ENCODE measurements at places on chromosomes 7 and 10. TPM values are rescaled to one million over a fixed set of nuclear protein-coding genes. Genes with fewer than 3 reads are reported as not detected.

- DNase-seq = no peak
Measured at GRCh38 chr10:102683736-102684135, 30.5 kb downstream of the ARL3 start.

- DNase-seq = no peak
Measured at GRCh38 chr7:39540320-39540719, 25.9 kb upstream of the YAE1 start.

DNA sequence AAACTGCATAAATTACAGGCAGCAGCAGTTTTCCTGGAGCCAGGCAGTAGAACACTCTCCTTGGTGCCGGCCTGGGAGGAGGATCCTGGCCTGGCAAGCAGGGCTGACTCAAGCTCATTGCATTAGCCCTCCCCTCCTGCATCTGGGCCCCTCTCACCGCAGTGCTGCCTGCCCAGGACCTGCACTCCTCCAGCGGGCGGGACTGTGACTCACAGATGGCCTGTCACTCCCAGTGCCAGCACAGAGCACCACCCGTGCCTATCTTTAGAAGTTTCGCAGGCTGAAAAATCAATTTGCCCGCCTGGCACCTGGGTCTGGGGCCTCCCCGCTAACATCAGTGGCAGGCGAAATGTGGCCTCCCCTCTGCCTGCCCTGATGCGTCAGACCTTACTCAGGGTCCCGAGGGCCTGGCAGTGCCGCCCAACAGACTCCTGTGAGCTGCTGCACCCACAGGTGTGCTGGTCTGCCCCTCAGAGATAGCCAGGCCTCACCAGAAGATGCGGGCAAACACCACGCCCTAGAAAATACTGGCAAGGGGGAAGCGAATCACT lies 123.8 kb downstream of the KCNMA1 start:
- peak; percentile 94 for DNase-seq

DNA sequence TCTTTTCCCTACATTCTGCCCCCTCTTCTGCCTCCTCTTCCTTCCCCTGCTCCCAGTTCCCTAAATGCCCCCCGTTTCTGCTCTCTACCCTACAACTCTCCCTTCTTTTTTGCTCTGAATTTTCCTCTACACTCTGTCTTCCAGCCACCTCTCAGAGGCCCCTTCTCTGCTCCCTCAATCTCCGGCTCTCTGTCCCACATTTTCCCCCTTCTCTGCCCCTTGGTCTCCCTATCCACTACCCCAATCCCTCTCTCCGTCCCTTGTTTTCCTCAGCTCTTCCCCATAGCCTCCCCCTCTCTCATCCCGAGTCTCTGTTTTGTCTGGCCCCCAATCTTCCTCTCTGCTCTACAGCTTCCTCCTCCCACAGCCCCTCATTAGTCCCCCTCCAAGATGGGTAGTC lies 3.3 kb downstream of the ALOX5 start:
- no peak for DNase-seq

DNA sequence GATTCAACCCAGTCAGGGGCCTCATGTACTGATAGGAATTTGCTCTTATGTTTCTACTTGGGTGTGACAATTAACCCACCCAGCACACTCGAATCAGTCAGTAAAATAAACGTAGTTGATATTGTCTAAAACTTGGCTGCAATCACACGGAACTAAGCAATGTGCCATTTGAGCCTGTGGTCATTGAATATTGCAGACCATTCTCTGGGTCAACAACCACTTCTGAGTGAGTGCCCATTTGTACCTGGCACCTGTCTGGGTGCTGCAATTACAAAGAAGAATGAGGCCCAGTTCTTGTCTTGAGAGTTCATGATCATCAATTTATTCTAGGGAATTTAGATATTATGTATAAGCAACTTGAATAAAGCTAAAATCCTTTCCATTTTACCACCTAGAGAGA lies 29.8 kb downstream of the NPY start:
- DNase-seq = no peak

- DNase-seq = no peak
Measured at GRCh38 chr7:98178762-98179490, 32.3 kb upstream of the BHLHA15 start.

GRCh38 chr10:2701802-2702201 lies 365.5 kb upstream of the PFKP start:
- DNase-seq = no peak

GRCh38 chr7:63047061-63047460 lies 951.6 kb upstream of the ZNF722 start:
- no peak for DNase-seq

FASTK gene
- 66.5 TPM for total RNA-seq

MEOX2 gene
- 1.2 TPM for total RNA-seq

COL13A1 gene
- total RNA-seq = 17.1 TPM

ITGB8 gene
- total RNA-seq = 18.9 TPM

DNA sequence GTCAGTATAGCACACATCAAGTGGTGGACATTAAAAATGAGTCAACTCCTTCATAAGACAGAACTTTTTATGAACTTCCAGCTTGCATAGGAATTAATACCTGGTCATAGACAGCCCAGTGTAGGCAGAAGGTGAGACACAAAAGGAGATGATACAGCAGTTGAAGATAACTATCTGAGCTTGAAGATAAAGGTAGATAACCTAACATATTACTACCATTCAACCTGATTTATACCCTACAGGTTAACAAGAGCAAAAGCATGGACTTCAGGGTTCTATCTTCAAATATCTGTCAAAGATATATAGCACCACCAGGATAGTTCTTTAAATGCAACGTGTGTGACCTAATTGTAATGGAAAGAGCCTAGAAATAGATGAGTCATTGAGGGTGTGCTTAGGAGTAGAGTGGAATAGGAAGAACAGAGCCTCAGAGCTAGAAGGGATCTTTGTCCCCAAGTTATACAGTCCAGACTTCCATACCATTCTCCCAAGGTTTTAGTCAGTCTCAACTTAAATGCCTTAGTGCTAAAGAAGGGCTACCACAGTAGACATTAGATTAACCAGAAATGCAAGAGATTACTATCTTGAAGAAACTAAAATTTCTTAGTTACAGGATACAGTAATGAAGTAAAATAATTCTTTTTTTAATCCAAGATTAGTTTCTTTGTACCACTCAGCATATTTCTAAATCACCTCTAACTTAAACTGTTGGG lies 9.2 kb downstream of the ZNF800 start:
- peak; percentile 41 for DNase-seq

GRCh38 chr10:48184224-48184623 lies 90.3 kb downstream of the FRMPD2 start:
- no peak for DNase-seq

- DNase-seq = no peak
Measured at GRCh38 chr7:151895631-151896031, 18.7 kb upstream of the PRKAG2 start.

- peak; percentile 95 for DNase-seq
Measured at GRCh38 chr10:43965033-43965917, 316.6 kb upstream of the ZNF32 start.

DNA sequence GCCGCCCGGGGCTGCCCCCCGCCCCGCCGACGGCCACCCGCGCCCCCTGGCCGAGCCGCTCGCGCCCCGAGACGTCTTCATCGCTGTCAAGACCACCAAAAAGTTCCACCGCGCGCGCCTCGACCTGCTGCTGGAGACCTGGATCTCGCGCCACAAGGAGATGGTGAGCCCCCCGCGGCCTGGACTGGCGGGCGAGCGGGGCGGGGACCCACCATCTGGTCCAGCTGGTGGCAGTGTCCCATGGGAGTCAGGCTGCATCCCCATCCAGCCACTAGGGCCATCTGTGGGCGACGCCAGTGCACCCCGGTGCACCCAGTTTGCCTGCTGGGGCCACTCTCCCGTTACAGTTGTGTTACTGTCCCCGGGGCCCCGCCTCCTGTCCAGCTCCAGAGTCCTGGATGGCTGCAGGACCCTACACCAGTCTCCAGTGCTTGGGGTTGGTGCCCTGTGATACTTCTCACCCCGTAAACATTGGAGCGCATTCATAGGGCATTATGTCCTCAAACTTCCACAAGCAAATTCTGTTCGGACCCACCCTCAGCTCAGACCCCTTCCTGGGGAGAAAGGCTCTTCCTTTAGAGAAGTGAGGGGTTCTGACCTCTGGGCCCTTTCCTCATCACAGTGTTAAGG lies 672 bp downstream of the LFNG start:
- DNase-seq = peak; percentile 62

- DNase-seq = no peak
Measured at GRCh38 chr7:18201350-18201749, 173.7 kb upstream of the PRPS1L1 start.

GRCh38 chr7:81791568-81792518 lies 22.0 kb upstream of the HGF start:
- DNase-seq = no peak

DNA sequence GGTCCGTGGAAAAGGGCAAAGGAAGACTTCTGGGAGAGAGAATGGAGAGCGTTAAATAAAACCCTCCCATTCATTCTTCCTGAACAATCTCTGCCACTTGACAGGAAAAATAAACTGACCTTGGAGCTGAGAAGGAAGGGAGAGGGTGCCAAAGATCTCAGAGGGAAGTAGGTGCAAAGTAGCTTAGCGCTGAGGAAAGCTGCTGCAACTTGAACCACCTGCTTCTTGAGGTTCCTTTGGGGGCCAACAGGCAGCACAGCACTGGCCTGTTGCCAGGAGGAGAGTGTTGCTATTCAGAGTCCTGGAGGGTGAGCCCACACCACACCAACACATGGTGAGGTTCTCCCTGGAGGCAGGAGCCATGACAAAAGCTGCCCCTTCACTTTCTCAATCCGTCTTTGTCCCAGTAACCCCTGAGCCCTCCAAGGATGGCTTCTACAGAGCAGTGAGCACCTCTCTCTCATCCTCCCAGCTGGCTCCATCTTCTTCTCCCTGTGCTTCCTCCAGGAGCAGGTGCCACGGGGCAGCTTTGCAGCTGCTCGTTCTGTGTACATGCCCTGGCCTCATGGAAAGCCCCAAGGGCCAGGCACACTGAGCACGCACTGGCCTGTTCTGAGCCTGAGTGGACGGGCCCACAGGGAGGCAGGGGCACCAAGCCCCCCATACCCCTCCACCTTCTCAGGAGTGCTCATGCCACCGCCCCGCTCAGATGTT lies 101.3 kb downstream of the STRA8 start:
- DNase-seq = no peak

DNA sequence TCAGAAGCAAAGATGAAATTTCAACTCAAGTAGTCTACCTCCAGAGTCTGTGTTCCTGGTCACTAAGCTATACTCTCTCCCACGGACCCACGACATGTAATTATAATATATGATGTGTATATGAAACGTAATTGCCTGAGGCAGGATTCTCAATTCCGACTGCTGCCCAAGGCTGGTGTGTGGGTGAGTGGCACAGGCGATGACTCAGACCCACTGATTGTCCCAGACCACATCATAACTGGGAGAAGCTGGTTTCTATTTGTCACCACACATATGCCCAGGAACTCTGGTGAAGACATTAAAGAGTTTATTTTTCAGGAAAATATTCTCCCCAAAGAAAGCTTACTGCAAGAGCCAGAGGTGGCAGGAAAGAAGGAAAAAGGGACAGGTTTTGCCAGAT lies 219.3 kb downstream of the JAZF1 start:
- peak; percentile 95 for DNase-seq

EFCAB10 gene
- total RNA-seq = not detected

- DNase-seq = peak; percentile 3
Measured at GRCh38 chr10:9009505-9009904, 955.0 kb downstream of the GATA3 start.

DNA sequence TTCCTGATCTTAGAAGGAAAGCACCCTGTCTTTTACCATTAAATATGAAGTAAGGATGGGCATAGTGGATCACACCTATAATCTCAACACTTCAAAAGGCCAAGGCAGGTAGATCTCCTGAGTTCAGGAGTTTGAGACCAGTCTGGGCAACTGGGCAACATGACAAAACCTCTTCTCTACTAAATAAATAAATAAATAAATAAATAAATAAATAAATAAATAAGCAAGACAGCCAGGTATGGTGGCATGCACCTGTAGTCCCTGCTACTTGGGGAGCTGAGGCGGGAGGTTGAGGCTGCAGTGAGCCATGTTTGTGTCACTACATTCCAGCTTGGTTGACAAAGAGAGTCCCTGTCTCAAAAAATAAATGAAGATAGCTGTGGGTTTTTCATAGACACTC lies 313.1 kb downstream of the RPS24 start:
- no peak for DNase-seq

- DNase-seq = no peak
Measured at GRCh38 chr10:90171014-90171722, 469.8 kb downstream of the KIF20B start.

DNA sequence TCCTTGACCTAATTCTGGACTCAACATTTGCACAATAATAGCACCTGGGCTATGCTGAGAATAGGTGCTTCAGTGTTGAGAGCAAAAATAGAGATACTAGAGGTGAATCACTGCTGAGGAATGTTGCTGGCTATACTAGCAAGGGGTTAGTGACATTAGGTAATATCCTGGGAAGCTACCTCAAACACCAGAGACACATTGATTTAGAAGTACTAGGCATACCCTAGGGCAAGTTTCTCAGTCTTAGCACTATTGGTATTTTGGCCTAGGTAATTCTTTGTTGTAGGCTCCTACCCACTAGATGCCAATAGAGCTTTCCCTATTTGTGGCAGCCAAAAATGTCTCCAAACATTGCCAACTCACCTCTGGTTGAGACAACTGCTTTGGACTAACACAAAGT lies 484.0 kb upstream of the MBL2 start:
- DNase-seq = no peak

DNA sequence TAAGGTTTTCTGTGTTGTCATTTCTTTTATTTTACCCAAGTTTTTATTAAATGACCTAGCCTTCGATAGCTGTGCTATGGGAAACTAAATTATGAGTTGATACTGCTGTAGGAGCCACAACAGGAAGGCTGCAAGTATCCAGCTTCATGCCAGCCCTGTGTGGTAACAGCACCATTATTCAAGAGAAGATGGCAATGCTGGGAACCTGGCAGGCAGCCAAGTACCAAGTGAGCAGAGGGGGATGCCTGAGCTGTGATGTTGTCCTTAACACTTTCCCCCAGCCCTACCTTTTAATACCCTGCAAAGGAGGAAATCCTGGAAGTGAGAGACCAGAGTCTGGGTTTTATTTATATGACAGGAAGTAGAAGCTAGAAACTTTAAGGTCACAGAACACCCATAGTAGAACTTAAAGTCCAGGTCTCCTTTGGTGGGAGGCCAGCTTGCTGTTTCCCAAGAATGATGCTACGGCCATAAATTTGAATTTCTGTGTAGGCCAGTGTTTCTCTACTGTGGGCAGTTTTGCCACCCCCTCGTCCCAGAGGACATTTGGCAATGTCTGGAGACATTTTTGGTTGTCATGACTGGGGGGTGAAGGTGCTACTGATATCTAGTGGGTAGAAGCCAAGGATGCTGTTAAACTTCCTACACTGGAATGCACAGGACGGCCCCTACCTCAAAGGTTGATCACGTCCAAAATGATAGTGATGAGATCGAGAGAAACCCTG lies 9.2 kb upstream of the ATXN7L1 start:
- DNase-seq = no peak
